ENCODE measurements at places on chromosomes 4 and X. TPM values are rescaled to one million over a fixed set of nuclear protein-coding genes. Genes with fewer than 3 reads are reported as not detected.

Gene PPP2R2C
- total RNA-seq: not detected

Gene SPANXC
- total RNA-seq: not detected

Gene TEX11
- not detected for total RNA-seq

Gene HAND2
- not detected for total RNA-seq

All from osteocyte (in vitro differentiated cells).